ENCODE measurements at places on chromosomes 16 and 17.
A peak's percentile ranks its signal among the peaks of the same experiment; 100 is the strongest.

GRCh38 chr16:54067322-54068065, 219.1 kb downstream of the IRX3 start:
- DNase-seq = no peak

DNA sequence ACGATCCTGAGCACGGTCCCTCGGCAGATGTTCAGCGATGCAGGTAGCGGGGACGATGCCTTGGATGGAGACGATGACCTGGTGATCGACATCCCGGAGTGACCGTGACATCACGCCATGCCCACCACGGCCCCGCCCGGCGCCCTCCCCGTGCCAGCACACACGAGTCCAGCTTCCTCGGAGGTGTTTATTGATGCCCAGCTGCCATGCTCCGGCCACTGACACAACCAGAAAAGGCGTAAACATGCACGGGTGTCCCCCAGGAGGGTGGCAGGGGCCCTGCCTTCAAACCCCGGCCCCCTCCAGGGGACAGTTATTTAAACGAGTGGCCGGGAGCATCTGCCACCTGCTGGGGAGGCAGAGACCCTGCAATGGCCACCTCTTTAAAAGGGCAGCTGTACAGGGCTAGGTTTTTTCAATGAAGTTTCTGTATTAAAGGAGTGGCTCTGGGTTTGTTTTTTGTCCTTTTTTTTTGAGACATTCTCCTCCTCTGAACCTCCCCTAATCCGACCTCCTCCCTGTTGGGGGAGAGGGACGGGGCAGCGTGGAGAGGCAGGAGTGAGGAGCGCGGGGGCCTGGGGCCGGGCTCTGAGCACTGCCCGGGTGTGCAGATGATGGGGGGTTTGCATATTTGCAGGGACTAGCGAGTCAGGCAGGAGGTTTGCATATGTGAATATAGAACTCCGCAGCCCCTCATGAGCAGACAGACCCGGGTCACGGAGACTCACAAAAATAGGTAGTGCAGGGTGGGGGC, 5.3 kb downstream of the DOC2A start:
- DNase-seq = peak; percentile 82

GRCh38 chr17:78378225-78379130, at the start of gene PGS1:
PGS1 (plus strand) TSS chr17:78378649; CDS start chr17:78378666, 17 bp downstream.
- peak; percentile 97 for DNase-seq

DNA sequence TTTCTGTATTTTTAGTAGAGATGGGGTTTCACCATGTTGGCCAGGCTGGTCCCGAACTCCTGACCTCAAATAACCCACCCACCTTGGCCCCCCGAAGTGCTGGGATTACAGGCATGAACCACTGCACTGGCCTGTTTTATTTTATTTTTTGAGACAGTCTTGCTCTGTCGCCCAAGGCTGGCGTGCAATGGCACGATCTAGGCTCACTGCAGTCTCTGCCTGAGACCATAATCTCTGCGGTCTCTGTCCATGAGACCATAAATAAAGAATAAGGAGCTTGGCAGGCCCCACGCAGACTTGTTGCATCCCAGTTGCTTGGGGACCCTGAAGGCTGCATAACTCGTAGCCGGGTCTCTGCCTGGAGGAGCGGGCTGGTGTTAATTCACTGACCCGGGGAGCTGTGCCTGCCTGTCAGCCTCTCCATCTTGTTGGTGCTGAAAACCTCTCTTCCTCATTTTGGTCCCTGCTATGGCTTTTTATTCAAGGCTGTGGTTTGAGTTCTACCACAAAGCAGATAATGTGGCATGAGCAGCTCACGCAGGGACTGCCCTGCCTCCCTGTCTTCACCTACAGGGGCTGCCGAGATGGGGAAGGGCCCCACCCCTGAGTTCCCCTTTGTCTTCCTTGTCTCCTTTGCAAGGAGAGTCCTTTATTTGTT, 82.1 kb downstream of the MSI2 start:
- no peak for DNase-seq

DNA sequence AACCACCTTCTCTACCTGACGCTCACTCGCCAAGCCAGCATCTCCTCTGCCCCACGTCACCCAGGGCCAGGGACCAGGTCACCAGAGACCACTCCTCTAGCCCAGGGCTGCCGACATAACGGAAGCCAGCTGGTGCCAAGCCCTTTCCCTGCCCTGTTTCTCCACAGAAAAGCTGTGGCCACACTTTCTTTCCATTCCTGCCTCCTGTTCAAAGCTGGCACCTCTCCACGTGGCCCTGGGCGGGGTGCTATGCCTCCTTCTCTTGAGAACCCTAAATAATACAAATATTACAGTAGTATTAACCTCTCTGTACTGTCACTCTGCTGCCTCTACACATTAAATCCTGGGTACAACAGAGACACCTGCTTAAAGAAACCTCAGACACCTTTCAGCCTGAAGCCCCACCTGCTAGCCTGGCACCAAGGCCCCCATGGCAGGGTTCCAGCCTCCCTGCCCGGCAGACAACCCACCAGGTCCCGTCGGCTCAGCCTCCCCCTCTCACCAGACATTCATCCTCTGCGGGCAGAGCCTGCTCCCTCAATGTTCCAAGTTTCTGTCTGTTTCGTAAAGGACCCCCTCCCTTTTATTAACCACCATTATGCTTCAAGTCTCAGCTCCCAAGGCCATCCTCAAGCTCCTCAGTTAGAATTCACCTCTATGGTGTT, 62.3 kb downstream of the TIMM22 start:
- DNase-seq = no peak

GRCh38 chr16:19690196-19690595, 27.8 kb downstream of the KNOP1 start:
- no peak for DNase-seq

DNA sequence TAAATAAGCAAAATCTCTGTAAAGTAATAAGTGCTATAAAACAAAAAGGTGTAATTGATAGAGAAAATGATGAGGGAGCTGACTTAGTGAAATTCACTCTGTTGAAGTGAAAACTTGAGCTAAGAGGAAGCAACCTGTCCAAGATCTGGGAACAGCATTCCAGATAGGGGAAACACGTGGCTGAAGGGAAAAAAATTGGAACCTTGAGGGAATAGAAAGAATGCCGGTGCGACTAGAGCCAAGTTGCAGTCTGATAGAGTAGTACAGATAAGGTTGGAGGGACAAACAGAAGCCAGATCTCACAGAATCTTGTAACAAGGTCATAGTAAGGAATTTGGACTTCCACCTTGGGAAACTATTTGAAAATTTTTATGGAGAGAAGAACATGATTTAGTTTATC, 623 bp upstream of the DDX52 start:
- DNase-seq = no peak

DNA sequence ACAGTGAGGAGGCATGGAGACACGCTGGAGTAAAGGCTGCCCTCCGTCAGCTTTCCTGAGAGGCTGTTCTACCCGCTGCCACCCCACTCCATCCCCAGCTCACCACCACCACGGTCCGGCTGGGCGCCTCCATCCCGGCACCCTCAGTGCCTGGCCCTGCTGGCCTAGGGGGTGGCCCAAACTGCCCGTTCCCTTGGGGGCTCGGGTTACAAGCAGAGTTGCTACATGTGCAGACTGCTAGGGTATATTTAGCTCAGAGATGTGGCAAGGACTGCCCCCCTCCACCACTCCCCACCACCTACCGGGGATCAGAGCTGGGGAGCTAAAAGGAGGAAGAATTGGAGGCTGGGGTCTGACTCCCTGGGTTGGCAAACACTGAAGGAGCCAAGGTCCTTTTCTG, 4.1 kb downstream of the CACNB1 start:
- no peak for DNase-seq

GRCh38 chr16:24273508-24274182, 17.5 kb downstream of the CACNG3 start:
- no peak for DNase-seq

GRCh38 chr17:27413792-27414191, 42.5 kb upstream of the KSR1 start:
- no peak for DNase-seq

- no peak for DNase-seq
Observed at GRCh38 chr17:57125406-57125805, 40.4 kb downstream of the AKAP1 start.

GRCh38 chr17:27396045-27396444, 60.2 kb upstream of the KSR1 start:
- no peak for DNase-seq

GRCh38 chr17:27928587-27928986, 35.4 kb upstream of the LYRM9 start:
- DNase-seq = no peak

GRCh38 chr17:11908711-11909146, 88.5 kb downstream of the ZNF18 start:
- DNase-seq = no peak

DNA sequence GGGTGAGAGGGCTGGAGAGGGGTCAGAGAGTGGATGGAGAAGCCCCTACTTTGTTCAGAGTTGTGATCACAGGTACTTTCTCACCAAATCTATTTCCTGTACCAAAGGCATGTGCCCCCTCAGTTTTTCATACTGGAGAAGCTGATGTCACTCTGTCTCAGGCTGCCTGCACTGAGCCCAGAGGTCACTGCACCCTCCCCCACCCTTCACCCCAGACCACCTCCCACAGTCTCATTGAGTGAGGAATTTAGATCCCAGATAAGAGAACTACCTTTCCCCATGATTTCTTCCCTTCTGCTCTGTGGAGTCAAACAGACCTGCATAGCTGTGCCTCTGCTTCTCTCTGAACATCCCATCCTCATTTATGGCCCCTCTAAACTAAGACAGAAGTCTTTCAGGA, 140.0 kb upstream of the IRX6 start:
- DNase-seq = no peak

DNA sequence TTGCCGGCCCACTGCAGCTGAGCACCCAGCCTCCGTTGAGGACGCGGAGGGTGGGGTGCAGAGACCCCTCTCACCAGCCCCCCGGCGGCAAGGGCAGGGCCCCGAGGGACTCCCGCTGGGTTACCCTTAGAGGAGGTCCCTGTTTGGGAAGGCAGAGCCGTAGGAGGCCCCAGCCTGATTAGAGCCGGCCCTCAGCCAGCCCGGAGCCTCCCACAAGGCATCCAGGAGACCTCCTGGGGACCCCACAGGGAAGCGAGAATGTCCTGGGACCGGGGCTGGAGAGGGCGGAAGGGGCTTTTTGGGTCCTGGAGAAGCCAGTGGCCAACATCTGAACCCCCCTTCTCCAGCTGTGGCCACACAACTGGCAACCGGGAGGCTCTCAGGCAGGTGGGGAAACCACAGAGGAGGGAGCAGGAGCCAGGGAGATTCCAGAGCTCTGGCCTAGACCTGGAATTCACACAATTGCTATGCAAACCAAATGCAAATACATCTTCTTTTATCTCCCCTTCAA, 21.7 kb upstream of the SP6 start:
- no peak for DNase-seq

GRCh38 chr17:58530655-58531054, 16.2 kb upstream of the MTMR4 start:
- DNase-seq = no peak

DNA sequence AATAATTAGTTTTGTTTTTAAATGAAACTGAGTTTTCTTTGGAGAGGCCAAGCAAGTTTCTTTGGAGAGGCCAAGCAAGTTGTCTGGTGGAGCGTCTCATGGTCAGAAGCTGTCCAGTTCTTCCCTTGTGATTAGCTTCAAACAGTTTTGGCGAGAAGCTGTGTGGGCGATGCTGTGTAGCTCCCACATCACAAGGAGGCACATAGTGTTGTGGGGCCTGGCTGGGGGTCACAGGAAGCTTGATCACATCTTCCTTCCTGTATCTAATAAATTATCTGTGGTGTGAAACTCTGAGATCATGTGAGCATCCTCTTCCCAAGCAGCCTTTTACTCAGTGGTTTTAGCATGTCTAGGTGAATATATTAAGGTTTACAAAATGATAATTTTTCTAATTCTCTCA, 33.9 kb downstream of the SPECC1 start:
- DNase-seq = no peak

- peak; percentile 71 for DNase-seq
Observed at GRCh38 chr17:39926588-39927100, 757 bp downstream of the ORMDL3 start.

GRCh38 chr16:58442547-58442946, 50.3 kb downstream of the GINS3 start:
- no peak for DNase-seq

DNA sequence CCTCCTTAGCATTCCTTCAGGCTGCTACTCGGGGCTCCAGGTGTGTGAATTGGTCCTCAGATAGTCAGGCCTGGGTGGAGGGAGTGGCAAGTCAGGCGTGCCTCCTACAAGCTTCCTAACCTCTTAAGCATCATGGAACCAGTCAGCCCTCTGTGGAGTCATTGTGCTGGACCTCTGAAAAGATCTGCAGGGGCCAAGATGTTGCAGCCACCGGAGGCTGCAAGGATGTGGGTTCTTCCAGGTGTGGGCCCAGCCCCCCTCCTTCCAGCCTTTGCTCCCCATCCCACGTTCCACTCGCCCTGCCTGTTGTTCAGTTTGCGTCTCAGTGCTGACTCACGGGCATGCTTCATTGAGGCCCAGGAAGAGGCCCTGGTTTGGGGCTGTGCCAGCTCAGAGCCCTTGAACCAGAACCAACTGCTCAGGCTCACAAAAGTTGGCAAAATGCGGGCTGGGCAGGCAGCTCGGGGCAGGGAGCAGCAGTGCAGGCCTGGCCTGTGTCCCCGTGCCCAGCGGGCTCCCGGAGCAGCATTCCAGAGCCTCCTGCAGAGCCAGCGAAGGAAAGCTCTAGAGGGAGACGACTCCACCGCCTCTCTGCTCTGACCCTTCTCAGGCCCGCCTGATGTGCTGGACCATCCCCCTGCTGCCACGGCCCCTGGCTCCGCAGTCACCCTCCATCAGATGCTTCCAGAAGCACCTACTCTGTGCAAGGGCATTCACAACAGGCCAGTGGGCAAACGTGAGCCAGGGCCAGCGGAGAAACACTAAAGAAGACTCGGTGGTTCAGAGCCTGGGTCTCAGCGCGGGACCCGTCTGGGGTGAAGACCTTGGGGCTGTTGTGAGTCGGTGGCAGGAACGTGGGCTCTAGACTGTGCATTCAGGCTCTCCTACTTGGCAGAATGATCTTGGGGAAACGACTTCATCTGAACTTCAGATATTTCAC, 7.5 kb downstream of the LDHD start:
- DNase-seq = no peak
